Brain (organoid and tissue), 16 donors: ENCODE measurements at places on chromosomes 4 and X.

DNA sequence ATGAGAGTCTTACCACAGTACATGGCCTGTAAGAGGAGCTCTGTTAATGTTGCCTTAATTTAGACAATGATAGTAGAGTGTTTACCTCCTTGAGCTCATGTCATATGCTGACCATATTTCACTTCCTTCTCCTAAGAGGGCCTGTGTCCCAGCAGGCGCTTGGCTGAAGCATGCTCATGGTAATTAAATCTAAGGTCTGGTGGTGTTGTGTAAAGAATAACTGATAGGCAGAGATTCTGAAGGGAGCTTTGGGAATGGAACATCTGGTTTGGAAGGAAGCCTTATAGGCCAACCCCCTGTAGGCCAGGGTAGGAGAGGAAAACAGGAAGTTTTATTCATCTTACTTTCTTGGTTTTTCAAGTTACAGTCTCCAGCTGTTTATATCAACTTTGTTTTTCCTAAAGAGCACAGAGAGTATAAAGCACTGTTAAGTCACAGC lies 300.2 kb downstream of the USP46 start:
- no peak for DNase-seq

GRCh38 chrX:418927-419729 lies 32.4 kb upstream of the PPP2R3B start:
- DNase-seq: no peak

DNA sequence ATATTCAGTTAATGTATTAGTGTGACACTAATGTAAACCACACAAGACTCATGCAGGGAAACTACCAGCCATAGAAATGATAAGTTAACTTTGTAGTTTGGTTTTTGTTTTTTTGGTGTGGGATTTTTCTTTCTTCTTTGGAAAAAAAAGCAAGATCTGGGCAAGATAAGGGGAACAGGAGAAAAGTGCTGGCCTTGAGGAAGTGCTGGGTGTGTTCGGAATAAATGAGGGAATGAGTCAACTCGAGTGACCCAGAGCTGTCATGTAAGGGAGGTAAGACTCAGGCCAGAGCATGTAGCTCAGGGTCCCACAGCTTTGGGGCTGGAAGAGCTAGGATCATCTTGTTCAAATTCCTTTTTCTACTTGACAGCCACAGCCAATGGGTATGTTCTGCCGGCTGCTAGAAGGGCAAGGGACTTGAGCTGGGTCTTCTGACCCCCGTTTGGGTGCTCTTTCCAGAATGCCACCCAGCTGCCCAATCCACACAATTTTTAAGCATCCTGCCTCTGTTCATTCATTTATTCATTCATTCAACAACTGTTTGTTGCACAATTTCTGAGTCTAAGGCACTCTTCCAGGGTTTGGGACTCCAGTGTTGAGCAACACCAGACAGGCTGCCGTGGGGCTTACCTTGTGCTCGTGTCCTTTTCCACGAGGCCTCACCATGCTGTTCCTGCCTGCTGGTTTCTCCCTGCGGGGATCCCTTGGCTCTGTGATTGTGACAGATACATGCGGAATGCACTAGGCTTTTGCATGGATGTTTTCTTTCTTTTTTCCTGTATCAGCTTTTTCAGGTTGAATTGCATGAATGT lies 54.5 kb downstream of the CLDN34 start:
- no peak for DNase-seq

DNA sequence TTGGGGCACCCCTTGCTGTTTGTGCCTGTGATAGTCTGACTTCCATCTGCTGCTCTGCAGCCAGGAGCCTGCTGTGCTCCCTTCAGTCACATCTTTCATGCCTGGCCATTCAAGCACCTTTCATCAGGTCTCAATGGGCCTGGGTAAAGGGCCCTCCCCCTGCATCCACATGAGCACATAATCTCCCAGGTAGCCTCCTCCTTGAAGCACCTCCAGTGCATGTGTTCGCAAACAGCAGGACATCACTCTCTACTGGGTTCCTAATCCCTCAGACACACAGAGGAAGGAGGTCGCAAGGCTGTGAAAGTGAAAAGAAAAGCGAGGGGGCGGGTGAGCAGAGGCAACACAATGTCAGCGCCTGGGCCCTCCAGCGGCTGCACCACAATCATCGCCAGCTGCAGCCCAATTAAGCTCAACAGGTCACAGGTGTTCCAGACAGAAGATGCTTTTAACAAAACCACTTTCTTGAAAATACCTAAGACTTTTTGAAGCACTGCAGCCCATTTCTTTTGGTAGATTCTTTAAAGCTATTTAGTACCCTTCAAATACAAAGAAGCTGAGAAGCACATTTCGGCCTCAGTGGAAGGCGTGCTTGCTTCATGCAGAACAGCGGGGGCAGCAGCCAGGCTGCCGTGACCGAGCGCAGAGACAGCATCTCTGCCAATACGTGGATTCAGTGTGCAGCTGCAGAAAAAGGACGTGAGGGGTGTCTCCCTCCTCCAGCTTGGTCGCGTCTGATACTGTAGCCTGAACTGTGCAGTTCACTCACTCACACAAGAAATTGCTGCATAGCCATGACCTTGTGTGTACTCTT lies 92.2 kb upstream of the SPRY1 start:
- peak; percentile 77 for DNase-seq

DNA sequence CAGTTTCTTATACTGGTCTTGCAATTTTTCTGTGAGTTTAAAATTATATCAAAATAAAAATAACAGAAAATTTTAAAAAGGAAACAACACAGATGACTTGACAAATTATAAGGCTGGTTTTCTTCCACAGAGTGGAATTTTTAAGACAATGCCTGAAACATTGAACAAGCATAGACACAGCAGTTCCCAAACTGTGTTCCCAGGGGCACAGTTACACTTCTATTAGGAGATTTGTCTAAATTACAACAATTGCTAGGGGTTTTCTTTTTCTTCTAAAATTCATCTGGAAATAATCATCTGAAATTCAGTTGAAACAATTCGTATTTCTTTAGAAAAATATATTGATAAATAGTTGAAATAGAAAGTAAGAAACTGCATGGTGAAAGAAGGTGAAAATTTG lies 26.2 kb downstream of the PDE5A start:
- DNase-seq: no peak

GRCh38 chrX:47751670-47752069 lies 85.0 kb upstream of the ZNF81 start:
- no peak for DNase-seq

- no peak for DNase-seq
These were observed 101.9 kb upstream of the SFRP2 start for GRCh38 chr4:153890761-153891160.

DNA sequence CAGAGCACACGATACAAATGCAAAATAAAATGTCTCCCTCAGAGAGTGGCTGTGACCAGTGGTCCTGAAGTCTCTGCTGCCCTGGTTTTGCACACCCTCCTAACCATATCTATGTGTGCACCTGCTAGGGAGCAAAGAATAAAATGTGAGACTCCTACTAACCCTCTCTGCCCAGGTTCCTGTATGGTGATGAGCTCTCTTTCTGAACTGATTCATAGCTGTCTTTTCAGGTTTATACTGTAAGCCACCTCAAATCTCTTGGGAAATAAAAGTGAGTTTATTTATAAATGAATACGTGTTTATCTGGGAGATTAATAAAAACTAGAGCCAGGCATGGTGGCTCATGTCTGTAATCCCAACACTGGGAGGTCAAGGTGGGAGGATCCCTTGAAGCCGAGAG lies 126.0 kb upstream of the RBPJ start:
- DNase-seq: no peak

DNA sequence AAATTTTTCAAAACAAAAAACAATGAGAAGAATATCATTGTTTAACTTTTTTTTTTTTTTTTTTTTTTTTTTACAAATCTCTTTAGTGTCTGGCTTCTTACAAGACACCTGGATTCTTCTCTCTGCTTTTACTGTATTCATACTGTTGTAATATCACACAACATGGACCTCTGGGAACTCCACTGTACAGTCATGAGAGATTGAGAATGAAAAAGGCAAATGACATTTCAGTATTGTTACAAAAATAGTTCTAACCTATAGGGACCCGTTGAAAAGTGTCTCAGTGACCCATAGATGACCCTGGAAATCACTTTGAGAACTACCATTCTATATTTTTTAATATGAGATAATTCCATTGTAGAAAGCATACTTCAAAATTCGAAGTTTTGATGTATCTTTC lies 124.4 kb downstream of the SLIT2 start:
- DNase-seq: no peak

DNA sequence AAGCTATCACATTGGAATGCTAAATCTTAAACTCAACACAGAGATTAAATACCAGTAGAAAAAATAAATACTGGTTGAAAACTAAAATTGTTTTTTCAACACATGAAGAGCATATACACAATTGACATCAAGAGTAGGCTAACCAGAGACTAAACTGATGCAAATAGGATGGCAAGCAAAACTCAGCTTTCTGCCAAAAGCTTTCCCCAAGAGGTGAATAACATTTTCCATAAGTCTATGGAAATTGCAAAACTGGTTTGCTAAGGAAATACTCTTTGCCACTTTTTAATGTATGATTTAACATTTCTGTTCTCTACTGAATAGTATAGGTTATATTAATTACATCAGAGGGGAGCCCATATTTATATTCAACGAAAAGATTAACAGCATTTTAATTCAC lies 23.8 kb downstream of the IQCM start:
- peak; percentile 13 for DNase-seq

- DNase-seq: no peak
These were observed 74.4 kb downstream of the PDLIM5 start for GRCh38 chr4:94525993-94526728.

- no peak for DNase-seq
These were observed 43.9 kb downstream of the TMEM154 start for GRCh38 chr4:152635851-152636250.

GRCh38 chr4:46934726-46935125 lies 25.7 kb upstream of the COX7B2 start:
- DNase-seq: no peak
